ENCODE measurements at places on chromosomes 16 and 17.

DNA sequence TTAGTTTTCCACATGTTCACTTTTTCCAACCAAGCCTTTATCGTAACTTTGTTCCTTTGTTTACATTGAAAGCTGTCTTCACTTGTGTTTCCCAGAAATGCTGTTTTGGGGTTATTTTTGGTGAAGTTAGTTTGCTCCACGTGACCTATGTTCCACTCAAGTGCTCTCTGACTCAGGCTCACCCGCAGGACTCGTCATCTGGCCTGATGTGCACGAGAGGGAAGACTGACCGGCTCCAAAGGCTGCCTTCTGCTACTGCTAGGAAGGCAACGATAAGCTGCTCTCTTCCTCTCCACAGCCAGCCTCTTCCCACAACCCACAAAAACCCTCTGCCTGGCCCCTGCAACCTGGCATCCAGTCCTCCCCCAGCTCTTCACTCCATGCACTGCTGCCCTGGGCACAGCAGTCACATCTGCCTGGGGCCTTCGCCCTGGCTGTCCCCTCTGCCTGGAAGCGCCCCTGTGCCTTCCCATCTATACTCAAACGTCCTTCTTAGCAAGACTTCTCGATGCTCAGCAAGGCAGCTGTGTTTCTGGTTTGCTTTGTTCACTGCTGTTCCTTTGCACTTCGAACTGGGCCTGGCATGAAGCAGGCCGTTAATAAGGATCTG lies 28.0 kb downstream of the ZCCHC14 start:
- peak; percentile 78 for DNase-seq

DNA sequence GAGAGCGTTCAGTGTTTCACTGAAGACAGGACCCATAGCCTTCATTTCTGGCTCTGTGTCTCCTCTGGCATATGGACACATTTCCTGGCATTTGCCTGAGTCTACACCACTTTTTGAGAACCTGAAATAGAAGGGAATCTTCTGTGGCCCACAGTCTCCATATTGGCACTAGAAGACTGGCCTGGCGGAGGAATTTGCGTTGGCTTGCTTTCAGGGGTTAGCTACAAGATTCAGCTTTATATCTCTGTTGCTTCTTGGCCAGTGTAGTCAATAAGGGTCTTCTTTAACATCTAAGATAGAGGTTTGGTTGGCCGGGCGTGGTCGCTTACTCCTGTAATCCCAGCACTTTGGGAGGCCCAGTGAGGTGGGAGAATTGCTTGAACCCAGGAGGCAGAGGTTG lies 12.8 kb upstream of the CLEC18C start:
- DNase-seq, result peak; percentile 36

DNA sequence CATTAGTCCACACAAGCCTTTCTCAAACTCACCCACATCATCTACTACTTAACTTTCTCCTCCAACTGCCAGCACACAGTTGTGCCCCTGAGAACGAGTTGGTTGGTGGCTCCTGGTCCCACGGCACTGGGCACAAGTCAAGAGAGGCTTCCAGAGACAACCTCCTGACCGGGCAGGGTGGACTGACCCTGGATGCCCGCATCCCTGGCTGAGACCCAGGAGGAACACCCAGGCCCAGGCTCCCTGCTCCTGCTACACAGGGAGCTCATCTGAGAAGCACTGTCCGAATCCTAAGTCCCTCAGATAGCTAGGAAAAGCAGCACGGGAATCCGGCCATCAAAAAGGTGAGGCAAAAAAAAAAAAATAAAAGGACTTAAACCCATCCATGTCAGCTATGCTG lies 29.0 kb downstream of the WDR45B start:
- DNase-seq, result no peak

DNA sequence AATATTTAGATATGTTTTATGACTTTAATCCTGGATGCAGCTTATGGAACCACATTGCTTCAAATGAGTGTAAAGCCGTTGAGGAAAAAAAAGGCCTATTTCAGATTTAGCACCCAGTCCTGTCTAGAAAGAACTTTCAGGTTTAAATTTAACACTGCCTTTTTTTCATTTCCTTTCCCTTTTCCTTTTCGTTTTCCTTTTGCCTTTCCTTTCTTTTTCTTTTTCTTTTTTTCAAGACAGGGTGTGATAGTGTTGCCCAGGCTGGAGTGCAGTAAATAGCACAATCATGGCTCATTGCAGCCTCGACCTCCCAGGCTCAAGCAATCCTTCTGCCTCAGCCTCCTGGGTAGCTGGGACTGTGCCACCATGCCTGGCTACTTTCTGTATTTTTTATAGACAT lies 15.9 kb downstream of the LUC7L3 start:
- no peak for DNase-seq

DNA sequence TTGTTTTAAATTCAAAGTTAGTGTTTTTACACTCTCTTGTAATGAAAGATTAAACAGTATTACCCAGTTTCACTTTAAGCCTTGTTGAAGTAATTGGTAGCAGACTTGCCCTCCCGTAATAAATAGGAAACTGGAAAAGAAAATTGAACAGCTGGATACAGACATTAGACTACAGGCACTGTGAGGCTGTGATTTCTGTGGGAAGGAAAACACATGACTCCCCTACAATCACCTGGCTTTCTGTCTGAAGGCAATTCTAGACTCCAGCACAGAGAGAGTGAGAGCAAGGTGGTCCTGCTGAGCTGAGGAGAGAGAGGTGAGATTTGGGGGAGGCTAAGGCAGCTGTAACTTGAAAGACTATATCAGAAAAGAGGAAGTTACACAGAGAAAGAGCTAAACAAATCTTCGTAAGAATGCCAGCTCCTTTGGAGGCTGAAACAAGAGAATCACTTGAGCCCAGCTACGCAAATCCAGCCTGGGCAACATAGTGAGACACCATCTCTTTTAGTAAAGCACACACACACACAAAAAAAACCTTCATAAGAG lies 57.8 kb upstream of the CDYL2 start:
- DNase-seq, result no peak

DNA sequence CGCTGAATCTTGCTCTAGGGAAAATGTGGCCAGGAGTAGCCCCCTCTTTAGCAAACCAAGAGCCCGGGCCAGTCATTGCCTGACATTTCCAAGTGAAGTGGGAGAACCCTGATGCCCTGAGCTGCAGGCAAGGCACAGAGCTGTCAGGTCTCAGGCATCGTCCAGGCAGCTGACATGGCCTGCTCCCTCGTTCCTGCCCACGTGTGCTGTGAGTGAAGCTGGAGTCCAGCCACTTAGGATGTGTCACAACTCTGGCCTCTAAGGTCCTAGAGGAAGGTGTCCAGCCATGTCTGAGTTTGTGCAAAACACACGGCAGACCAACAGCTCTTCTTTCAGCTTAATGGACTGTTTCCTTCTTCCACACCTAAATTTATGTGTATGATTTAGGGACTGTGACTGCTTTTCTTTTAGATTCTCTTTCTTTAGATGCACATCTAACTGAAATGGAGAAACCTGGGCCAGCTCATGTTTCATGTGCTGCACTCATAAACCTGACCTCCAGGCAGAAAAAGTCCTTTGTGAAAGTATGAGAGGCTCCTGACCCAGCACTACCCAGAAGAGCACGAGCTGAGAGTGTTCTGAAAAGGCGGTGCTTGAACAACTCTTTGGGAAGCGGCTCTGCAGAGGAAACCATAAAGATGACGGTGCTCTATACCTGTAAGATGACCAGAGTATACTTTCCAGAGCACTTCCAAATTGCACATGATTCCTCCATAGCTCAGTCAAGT lies 14.8 kb upstream of the LIMD2 start:
- no peak for DNase-seq

GRCh38 chr17:52986056-52986662 lies 827.6 kb upstream of the CA10 start:
- no peak for DNase-seq

GRCh38 chr16:19384656-19385055 lies 33.0 kb upstream of the TMC5 start:
- DNase-seq, result no peak

DNA sequence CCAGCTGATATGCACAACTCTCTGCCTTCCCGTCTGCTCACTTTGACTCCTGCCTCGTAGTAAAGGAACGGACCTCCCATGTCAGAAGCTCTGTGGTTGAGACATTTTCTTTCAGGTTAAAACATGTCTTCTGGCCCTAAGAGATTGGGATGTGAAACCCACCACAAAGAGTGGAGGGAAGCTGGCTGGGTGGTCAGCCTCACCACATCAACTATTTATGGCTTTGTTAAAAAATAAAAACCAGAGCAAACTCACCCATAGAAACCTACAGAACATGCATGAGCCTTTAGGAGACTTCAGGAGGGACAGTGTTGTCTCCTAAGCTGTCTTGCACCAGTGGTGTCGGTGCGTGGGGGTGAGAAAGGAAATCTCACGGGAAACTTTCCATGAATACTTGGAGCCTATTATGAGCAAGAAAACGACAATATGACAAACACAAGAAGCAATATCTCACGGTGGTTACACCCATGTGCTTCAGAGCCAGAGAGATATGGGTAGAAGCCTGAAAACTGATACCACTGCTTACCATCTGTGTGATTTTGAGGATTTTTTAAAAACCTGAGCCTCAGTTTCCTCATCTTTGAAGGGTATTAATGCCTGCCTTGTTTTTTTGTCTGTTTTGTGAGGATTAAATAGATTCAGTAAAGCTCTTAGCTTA lies 61.7 kb upstream of the XYLT1 start:
- no peak for DNase-seq

GRCh38 chr17:50534222-50534978 lies 1.9 kb downstream of the EPN3 start:
- DNase-seq, result peak; percentile 88

- DNase-seq, result no peak
These were observed 253.6 kb upstream of the XYLT1 start for GRCh38 chr16:17724242-17724898.
